ENCODE measurements at places on chromosomes 16 and 17.

- no peak for DNase-seq
Observed at GRCh38 chr16:82880346-82880745, 253.6 kb downstream of the CDH13 start.

- no peak for DNase-seq
Observed at GRCh38 chr16:54933281-54934011, 2.8 kb downstream of the IRX5 start.

DNA sequence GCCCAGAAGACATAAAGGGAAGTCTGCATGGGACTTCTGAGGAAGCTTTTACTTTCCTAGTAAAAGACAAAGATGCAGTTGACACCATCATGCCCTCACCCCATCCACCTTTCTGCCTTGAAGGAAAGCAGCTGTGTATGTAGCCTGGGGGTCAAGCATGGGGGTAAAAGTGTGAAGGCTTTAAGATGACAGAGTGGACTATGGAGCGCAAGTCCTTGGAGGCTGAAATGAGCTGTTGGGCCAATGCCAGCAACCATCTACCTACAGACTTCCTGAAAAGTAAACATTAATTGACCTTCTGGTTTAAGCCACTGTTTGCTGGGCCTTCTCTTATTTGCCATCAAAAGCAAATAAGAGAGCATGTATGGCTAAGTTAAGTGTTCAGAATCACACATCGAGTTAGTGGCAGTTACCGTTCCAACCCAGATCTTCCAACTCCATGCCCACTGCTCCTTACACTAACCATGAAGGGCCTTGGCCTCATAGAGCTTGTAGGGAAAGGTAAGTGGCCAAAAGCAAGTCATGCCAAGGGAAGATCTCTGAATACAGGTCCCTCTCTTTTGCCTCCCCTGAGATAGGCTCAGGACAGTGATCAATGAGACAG lies 30.0 kb downstream of the SLC13A5 start:
- DNase-seq, result no peak

DNA sequence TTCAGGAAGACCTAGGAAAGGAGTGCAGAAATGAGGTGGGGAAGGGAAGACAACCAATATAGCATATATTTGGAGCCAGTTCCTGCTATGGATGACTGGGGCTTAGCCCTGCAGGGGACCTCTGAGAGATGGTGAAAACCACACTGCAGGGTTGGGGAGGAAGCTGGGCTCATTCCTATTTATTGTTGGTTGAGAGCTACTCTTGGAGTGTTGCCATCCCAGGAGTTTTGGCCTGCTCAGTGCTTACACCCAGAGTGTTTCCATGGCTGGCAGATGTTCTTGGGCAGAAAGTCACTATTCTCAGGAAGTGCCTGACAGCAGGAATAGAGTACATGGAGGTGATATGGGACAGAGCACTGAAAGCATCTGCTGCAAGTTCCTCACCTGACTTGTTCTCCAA lies 145.8 kb downstream of the SPACA3 start:
- DNase-seq, result no peak

- no peak for DNase-seq
Observed at GRCh38 chr17:54836723-54837462, 63.8 kb upstream of the TOM1L1 start.

GRCh38 chr17:8658810-8659209 lies 28.3 kb upstream of the MYH10 start:
- no peak for DNase-seq

DNA sequence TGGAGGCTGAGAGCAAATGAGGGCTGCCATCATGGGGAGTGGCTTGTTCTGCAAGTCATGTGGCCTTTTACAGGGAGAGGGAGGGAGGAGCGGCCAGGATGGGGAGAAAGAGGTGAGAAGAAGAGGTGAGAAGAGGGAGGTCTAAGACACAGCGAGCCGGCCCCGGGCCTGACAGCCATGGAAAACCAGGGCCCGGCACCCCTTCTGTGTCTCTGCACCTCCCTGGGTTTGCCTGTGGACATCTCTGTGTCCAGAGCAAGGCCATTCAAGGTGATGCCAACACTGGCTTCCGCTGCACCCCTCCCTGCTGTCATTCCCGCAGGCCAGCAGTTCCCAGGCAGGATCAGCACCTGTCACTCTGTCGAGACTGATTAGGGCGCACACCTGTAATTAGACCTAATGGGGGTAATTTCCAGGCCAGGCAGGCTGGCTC lies 75.6 kb downstream of the MGAT5B start:
- DNase-seq, result no peak

DNA sequence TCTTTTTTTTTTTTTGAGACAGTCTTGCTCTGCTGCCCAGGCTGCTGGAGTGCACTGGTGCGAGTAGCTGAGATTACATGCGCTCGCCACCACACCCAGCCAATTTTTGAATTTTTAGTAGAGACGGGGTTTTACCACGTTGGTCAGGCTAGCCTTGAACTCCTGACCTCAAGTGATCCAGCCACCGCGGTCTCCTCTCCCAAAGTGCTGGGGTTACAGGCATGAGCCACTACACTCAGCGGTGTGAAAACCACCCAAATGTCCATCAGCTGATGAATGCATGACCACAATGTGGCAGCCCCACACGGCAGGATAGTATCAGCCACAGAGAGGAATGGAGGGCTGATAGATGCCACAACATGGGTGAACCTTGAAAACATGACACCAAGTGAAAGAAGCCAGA lies 2.1 kb downstream of the P2RX5 start:
- DNase-seq, result no peak

- DNase-seq, result peak; percentile 65
Observed at GRCh38 chr17:7478276-7479212, 887 bp downstream of the ZBTB4 start.

- no peak for DNase-seq
Observed at GRCh38 chr17:79702034-79702433, 28.7 kb upstream of the ENPP7 start.

DNA sequence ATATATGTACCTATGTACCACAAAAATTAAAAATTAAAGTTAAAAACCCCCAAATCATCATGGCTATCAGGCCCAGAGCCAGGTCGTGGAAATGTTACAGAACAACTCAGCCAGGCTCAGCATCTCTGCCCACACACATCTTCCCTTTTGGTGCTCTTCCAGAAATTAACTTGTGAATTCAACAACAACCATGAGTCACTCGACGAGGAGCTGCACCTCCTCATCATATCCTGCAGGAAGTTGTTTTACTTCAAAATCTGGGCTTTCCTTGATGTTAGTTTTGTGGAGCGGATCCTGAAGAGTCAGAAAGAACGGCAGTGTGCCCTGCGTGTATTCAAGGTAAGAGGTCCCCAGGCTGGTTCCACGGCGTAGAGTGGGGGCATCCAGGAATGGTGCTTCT lies 10.6 kb downstream of the FBXO39 start:
- DNase-seq, result no peak

DNA sequence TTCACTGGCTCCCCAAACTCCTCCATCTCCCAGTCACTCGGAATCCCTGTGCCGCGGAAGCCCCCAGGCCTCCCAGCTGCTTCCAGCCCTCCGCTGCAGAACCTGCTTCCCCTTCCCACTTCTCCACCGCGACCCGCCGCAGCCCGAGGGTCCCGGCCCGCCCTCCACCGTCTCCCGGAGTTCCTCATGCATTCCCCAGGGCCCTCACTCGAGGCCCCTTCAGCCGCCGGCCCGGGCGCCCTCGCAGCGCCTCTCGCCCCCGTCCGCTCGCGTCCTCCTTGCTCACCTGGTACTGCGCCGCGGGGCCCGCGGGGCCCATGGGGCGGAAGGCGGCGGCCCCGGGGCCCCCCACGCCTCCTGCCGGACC lies 329 bp downstream of the SMARCD2 start:
- DNase-seq, result peak; percentile 70

- no peak for DNase-seq
Observed at GRCh38 chr17:7715936-7716886, 1.3 kb upstream of the DNAH2 start.

DNA sequence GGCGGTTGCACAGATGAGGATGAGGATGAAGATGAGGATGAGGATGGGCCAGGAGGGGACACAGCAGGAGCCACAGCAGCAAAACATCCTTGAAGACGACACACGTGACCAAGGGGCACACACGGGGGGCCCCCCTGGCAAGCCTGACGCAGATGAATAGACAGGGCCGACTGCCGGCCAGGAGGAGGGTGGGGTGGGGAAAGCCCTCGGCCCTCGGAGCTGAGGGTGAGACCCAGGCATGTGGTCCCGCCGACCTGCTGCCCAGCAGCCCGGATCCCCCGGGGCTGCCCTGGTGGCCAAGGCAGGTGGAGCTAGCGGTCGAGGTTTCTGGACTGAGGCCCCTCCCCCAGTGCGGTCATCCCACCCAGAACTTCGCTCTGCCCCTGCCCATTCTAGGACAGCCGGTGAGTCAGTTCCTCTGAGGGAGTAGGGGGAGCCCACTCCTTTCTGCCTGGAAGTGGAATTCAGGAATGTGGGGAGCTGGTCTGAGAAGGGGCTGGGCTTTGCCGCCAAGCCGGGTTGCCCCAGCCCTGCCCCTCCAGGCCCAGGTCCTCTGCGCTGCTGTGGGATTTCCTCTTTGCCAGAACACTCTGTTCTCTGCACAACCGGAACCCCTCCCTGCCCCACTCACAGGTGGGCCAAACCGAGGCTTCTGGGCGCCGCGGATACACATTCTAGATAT lies 9.9 kb downstream of the CYGB start:
- DNase-seq, result no peak

GRCh38 chr16:22323173-22323958 lies 26.2 kb downstream of the POLR3E start:
- DNase-seq, result no peak

DNA sequence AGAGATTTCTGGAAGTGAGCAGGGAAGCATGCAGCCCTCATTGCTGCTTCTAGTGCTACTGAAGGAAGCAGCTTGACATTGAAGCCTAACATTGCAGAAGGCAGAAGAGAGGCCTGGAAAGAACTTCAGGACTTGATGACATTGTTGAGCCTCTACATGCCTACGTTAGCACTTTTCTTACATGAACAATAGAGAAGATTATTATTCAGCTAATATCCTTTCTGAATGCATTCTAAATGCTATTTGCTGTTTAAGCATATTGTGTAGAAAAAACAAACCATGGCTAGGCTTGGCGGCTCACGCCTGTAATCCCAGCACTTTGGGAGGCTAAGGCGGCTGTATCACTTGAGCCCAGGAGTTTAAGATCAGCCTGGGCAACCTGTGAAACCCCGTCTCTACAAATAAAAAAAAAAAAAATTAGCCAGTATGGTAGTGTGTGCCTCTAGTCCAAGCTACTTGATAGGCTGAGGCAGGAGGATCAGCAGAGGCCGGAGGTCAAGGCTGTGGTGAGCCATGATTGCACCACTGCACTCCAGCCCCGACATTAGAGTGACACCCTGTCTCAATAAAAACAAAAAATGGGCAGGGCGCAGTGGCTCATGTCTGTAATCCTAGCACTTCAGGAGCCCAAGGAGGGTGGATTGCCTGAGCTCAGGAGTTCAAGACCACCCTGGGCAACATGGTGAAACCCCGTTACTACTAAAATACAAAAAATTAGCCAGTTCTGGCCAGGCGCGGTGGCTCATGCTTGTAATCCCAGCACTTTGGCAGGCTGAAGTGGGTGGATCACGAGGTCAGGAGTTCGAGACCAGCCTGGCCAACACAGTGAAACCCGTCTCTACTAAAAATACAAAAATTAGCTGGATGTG lies 2.2 kb upstream of the AURKB start:
- no peak for DNase-seq

- DNase-seq, result no peak
Observed at GRCh38 chr16:78694414-78694813, 595.0 kb downstream of the WWOX start.

DNA sequence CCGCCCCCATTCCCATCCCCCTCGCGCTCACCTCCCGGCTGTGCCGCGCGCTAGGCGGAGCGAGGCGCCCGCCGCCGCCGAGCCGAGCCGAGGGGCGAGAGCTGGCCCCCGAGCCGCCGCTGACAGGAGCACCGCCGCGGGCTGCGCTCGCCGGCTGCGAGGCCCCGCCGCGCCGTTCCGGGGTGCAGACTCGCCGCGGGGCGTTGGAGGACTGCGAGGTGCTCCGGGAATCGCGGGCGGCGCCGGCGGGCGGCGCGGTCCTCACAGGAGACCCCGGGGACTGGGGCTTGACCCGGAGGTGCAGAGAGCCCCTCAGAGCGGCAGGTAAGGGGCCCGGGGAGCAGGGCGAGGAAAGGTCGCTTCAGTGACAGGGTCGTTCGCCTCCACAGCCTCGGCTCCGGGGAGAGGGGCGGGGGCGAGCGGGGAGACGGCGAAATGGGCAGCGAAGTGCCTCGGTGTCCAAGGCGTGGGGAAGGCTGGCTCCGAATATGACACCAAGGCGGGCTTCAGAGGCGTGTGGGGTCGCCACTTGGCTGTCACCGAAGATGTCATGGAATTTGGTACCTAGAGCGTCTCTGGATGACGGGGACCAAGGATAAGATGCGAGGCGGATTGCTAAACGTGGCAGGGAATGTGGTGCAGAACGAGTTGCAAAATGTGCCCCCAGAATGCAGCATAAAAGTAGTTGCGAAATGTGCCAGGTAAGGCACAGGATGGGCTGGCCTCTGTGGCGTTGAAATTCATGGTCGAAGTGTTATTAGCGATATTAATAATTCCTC lies 580 bp downstream of the TANC2 start:
- DNase-seq, result no peak

DNA sequence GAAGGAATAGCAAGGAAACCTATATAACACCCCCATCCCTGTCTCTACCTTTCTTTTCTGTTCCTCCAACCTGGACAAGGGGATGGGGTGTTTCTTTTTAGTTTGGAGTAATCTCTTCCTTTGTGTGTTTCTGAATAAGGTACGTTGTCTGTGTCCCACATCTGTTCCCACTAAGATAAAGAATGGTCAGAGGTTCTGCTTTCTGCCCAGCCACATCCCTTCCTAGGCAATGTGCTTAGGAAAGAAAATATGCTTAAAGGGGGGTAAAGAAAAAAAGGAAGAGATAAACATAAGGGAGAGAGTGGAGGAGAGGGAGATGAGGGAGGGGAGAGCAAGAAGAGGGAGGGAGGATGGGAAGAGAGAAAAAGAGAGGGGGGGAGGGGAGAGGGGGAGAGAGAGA lies 35.1 kb downstream of the SLC6A2 start:
- no peak for DNase-seq

DNA sequence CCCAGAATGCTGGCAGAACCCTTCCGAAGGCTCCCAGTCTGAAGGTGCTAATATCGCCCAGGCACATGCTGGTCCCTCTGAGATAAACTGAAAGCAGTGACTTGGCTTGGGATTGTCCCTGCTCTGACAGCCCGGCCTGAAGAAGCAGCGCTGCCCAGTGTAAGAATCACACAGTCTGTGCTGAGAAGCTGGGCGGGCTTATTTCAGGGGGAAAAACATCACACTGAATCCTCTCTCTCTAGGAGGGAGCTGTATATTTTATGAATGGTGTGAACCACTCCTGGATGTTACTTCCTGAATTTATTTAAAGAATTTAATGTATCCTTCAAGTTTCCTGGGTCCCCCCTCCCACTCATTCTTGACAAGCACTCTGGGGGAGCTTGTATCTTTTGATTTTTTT lies 36.3 kb downstream of the GAS7 start:
- no peak for DNase-seq

All from substantia nigra (tissue), 51 donors.